AG10803 (cell line): ENCODE measurements at places on chromosomes 13 and 19.

DNA sequence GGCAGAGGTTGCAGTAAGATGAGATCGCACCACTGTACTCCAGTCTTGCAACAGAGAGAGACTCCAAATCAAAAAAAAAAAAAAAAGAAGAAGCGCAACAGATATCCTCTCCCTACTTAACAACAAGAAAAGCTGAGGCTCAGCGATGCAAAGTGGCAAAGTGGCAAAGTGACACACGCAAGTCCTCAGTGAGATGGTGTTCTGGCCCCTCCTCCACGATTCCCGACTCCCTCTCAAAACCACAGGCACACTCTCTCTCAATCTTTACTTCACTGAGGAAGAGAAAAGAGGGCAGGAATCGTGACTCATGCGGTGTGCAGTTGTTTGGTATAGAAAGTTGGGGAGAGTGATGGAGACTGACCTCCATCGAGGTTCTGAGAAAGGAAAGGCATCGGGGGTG lies 12.6 kb downstream of the FFAR2 start:
- DNase-seq = no peak

DNA sequence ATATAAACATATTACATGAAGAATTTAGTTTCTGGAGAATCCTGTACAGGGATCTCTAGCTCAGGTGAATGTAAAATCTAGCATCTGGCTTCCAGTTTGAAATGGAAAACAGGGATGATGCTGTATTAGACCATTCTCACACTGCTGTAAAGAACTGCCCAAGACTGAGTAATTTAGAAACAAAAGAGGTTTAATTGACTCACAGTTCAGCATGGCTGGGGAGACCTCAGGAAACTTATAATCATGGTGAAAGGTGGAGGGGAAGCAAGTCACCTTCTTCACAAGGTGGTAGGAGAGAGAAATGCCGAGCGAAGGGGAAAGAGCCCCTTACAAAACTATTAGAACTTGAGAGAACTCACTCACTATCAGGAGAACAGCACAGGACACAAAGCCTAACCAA lies 17.0 kb upstream of the N4BP2L2 start:
- no peak for DNase-seq

DNA sequence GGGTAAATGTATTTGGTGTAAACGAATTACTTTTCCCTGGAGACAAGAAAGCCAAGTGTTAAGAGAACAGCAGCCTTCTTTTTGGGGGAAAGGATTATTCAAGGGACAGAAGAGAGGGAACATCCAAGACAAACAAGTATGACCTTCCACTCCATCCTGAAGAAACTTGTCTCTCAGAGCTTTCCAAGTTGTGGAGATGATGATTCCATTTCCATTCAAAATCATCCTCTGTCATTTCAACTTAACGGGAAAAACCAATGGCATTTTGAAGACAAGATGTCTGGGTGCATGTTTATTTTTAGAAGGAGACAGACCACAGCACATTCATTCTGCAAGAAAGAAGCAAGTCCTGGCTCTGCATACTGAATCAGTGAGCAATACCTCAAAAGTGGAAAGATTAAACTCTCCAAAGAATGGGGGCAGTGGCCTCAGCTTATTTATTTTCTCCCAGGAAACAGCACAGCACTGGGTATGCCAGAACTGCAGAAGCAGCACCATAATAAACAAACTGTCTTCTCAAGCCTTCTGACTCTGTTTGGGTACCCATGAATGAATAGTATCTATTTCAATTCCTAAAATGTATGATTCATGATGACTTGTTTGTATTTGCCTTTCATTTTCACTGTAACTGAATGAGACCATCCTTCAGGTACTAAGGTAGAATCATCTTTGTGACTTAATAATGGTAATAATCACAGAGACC lies 541.0 kb downstream of the RFC3 start:
- peak; percentile 92 for DNase-seq

GRCh38 chr19:33040994-33041827 lies 23.5 kb downstream of the RHPN2 start:
- DNase-seq = peak; percentile 29

DNA sequence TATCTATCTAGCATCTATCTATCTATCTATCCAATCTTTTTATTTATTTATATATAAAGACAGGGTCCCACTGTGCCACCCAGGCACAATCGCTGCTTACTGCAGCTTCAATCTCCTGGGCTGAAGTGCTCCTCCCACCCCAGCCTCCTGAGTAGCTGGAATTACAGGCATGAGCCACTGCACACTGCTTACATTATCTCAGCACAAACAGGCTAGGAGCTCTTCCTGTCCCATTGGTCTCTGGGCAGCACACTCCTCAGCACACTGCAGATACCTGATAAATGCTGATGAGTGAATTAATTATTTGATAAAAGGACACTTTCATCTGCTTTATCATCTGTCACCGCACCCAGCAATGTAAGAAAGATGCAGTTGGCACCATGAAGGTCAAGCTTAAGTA lies 16.1 kb downstream of the ZNF562 start:
- DNase-seq = no peak

DNA sequence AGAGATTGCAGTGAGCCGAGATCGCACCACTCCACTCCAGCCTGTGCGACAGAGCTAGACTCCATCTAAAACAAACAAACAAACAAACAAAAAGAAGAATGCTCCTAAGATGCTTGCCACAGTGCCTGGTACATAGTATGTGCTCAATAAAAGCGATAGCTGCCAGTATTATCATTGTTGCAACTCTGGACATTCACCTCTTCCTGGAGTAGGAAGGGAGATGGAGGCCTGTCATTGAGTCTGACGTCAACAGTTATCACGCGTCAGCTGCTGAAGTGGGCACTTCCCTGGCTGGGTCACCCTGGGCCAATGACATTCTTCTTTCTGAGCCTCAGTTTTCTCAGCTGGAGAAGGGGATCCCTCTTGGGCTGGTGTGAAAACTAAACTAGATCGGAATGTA lies 4.2 kb upstream of the PLAUR start:
- no peak for DNase-seq

GRCh38 chr13:27168086-27168485 lies 3.5 kb downstream of the USP12 start:
- no peak for DNase-seq

- DNase-seq = no peak
Observed at GRCh38 chr19:30865511-30865910, 483.7 kb downstream of the TSHZ3 start.

GRCh38 chr19:40221858-40222619 lies 3.9 kb upstream of the TTC9B start:
- peak; percentile 90 for DNase-seq

DNA sequence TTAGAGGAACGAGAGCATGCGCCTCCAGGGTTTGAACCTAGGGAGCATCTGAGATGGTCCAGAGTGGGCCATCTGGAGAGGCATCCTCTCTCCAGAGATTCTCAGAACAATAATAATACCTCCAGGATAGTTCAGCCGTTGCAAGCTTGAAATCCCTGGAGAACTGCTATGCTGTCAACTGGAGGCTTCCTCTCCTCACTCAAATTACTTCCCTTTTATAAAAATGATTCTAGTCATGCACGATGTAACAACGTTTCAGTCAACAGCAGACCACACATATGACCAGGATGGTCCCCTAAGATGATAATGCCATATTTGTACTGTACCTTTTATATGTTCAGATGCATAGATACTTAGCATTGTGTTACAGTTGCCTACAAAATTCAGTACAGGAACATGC lies 108.7 kb downstream of the SHISA2 start:
- DNase-seq = no peak

GRCh38 chr19:48556825-48557224 lies 4.9 kb downstream of the SULT2B1 start:
- no peak for DNase-seq

GRCh38 chr19:33580026-33580644 lies 41.6 kb upstream of the CHST8 start:
- no peak for DNase-seq

- DNase-seq = no peak
Observed at GRCh38 chr13:39855236-39855635, 199.8 kb downstream of the COG6 start.
